ENCODE measurements at places on chromosomes 11 and 22. TPM values are rescaled to one million over a fixed set of nuclear protein-coding genes. Genes with fewer than 3 reads are reported as not detected.

DNA sequence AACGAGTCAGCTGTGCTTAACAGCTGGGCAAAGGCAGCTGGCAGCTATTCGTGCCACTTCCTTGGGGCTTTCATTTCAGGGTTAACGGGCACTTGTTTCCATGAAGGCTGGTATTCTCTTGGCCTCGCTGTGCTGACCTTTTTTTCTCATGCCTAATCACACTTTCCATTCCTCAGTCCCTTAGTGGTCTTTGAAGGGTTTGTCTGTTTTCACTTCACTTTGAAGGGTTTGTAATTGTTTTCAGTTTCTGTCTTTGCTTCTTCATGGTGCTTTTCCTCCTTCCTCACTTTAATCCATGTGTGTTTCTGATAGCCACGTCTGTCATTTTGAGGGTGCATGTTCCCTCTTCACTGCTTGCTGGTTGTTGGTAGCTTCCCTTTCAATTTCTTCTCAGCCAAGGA is 24.6 kb downstream of the PPIL2 start:
- DNase-seq: no peak

DNA sequence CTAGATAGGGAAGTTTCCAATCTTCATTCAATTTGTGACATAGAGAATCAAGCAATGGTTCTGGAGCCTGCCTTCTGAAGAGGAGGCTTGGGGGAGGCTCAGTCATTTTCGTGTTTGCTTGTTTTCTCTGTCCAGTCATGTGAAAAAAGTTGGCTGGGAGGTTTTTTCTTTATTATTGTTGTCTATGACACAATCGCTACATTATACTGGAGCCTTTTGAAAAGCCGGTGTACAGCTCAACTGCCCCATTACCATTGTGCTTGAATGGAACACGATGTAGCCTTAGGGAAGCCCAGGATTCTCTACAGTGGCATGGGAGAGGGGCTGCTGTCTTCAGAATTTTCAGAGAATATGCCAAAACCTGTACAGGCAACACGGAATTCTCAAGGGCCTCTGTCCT is 57.9 kb upstream of the NCAM1 start:
- no peak for DNase-seq

The CD3E gene
- 0.48 TPM for total RNA-seq

DNA sequence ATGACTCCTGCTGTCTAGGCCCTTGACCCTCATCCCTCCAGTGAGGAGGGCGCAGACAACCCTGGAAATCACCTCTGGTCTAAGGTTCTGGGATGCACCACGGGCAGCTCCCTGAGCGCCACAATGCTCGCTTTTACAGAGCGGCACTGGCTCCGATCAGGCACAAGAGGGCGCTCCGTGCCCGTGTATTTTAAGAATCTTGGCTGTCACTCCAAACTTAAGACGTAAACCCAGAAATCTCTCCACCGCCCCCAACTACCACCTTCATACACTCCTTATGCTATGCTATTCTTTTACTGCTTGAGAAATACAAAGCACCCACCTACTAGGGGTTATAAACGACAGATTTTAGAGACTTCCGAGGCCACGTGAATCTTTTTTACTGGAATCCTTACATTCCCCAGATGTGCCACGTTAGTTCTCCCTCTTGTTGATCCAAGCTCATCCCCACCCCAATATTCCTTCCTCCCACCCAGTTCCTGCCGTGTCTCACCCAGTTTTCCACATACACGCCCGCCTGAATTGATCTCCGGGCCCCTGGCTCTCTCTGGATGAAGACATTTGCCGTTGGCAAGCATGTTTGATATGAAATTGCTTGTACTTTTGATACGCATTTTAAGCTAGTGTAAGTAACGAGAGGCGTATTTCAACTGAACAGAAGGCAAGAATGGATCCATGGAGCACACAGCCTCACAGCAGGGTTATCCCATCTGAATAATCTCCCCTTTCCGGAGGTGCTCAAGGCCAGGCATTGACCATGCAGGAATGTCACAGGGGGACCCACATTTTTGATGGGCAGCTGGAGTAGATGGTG is 453.5 kb downstream of the OPCML start:
- no peak for DNase-seq

The CNTF gene
- 1.3 TPM for total RNA-seq

DNA sequence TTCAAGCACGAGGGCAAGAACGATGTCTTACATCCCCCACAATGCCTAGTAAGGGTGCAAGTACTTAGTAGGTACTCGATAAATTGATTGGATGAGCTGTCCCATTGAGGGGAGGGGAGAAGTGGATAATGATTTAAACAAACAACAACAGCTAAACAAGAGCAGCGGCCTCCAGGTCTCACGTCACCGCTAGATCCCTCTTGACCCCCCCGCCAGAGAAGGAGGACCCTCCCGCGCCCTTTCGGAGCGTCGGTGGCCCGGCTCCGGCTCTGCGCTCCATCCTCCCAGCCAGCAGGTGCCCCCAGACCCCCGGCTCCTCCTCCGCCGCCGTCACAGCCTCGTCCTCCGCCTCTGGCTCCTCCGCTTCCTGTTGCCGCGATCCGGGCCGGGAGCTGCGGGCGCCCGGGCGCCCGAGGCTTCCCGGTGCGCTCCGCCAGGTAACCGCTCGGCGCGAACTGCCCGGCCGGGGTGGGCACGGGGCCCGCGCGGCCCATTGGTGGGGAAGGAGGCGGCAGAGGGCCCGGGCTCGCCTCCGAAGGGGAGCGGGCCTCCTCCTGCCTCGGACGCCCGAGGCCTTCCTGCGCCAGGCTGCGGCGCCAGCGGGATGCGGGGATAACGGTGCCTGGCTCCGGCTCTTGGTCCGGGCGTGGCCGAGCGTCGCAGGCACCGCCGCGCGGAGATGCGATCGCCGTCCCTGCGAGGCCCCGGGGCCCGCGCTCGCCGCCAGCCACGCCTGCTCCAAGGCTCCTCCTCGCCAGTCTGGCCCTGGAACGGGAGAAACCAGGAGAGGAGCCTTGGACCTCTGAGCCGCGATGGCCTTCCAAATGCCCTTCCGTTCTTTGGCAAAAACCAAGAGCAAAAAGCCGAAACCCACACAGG is at the start of gene TLCD5:
TSS of gene TLCD5 (plus strand) at position 368 of the 879 bp plus-strand sequence. CDS start 2,143 bp downstream, outside the sequence.
- no peak for DNase-seq

DNA sequence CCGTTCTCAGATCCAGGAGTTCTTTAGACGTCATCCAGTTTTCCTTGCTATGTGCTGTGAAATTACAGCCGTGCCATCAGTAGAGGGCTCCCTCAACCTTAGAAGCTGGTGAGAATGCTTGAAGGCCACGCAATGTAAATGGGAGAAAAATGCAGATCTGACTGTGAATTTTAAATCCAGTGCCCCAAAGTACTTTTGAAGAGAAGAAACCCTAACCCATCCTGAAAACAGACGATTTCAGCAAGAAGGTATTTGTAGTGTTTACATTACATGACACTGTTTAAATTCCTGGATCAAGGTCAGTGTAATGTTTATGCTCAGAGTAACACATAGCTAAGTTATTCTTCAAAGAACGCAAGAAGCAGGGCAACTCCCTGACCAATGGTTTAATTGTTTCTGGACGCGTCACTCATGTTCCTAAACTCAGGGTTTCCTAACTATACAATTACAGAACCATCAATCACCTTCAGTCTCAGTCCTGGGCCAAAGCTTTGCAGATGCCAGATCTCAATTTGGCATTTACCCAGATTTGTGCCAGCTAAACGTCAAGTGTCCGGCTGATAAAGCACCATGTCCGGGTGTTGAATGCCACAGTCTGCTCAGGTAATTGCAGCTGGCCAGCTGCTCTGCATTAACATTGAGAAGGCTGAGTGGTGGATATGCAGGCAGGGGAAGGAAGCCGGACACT is 38.2 kb downstream of the ADAMTS8 start:
- DNase-seq: no peak

The A4GALT gene
- 97.7 TPM for total RNA-seq

GRCh38 chr11:118790357-118791110 is 430 bp downstream of the DDX6 start:
- peak; percentile 76 for DNase-seq

- no peak for DNase-seq
Observed at GRCh38 chr22:28581016-28581415, 98.6 kb downstream of the TTC28 start.

The NCF4 gene
- total RNA-seq: 6.1 TPM

The BATF2 gene
- total RNA-seq: 0.70 TPM

The AQP11 gene
- 0.54 TPM for total RNA-seq

- no peak for DNase-seq
Observed at GRCh38 chr11:105929084-105929955, 92.7 kb downstream of the MSANTD4 start.

- peak; percentile 27 for DNase-seq
Observed at GRCh38 chr11:61914471-61915171, 2.7 kb downstream of the RAB3IL1 start.

The IFITM2 gene
- 215 TPM for total RNA-seq

Data from cardiac septum (tissue), 1 donor.